ENCODE measurements at places on chromosomes 1 and 21.

DNA sequence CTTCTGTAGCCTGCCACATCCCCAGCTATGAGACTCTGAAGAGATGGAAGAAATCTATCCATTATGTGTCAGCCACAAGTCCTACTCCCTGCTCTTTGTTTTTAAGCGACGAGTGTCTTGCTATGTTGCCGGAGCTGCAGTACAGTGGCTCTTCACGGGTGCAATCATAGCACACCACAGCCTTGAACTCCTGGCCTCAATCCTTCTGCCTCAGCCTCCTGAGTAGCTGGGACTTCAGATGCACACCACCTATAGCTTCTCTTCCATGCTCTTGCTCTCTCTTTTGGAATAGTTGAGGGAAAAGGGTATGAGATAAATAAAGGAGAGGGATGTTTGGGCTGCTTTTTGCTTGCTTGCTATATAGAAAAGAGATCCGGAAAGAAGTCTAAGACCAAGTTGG, 1.6 kb downstream of the TUFT1 start:
- peak overlapping the region; percentile 89 for H3K4me3 ChIP-seq
- H3K27ac ChIP-seq: no peak overlapping the region
- H3K27me3 ChIP-seq: peaks cover 7% of the 10 kb centered on the region
- DNase-seq: no peak
- H3K4me1 ChIP-seq: peaks cover 18% of the 10 kb centered on the region
- H3K36me3 ChIP-seq: no peaks in the 10 kb centered on the region

GRCh38 chr1:154469844-154470560, 32.0 kb upstream of the TDRD10 start:
- no peak for DNase-seq
- peaks cover 28% of the 10 kb centered on the region for H3K4me1 ChIP-seq
- H3K4me3 ChIP-seq: no peak overlapping the region
- no peaks in the 10 kb centered on the region for H3K36me3 ChIP-seq

- peaks cover 15% of the 10 kb centered on the region for H3K4me1 ChIP-seq
- DNase-seq: peak; percentile 44
- peaks cover 50% of the 10 kb centered on the region for H3K36me3 ChIP-seq
- no peaks in the 10 kb centered on the region for H3K27me3 ChIP-seq
Measured at GRCh38 chr1:18907021-18907916, 4.9 kb upstream of the ALDH4A1 start.

DNA sequence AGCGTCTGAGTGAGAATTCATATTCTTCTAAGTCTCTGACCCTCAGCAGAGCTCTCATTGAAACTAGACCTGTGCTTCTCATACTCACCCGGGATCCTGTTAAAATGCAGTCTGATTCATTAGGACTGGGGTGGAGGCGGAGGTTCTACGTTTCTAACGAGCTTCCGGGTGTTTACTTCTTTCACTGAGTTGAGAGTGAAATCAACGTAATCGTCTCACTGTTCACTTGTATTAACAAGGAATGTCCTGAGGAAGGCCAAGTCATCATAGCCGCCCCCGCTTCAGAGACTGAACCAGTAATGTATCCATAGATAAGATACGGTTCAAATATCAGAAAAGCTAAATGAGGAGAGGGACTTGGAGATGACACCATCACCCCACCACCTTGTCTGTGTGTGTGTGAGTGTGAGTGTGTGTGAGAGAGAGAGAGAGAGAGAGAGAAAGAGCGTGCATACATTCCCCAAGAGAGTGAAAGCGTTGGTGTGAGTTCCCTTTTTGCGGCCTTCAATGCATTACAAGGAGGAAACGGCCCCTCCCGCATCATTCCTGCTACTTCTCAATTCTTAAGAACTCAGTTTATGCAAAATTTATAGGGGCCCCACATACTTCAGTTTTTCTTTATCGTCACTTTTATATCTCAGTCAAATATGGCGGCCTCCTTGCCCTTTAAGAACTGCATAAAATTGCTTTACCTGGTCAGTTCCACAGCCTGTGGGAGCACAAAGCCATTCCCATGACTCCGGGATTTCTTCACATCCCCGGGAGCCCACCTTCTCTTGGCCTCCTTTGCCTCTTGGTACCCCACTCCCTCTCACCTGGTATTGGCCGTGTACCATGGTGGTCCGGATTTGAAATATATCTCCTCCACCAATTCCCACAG, 19.8 kb downstream of the KMO start:
- DNase-seq: peak; percentile 19
- H3K4me1 ChIP-seq: peaks cover 21% of the 10 kb centered on the region
- H3K4me3 ChIP-seq: peak overlapping the region; percentile 78
- H3K27me3 ChIP-seq: peaks cover 10% of the 10 kb centered on the region
- peak overlapping the region; percentile 96 for H3K27ac ChIP-seq

GRCh38 chr21:36330904-36331303, 10.9 kb downstream of the MORC3 start:
- H3K4me1 ChIP-seq: peaks cover 23% of the 10 kb centered on the region
- no peak overlapping the region for H3K27ac ChIP-seq
- H3K27me3 ChIP-seq: no peaks in the 10 kb centered on the region
- no peak overlapping the region for H3K4me3 ChIP-seq
- peaks cover 19% of the 10 kb centered on the region for H3K36me3 ChIP-seq

GRCh38 chr1:178870944-178871343, at the start of gene ANGPTL1:
Gene ANGPTL1, minus strand, starts transcription at chr1:178871077. Its CDS starts 5,301 bp downstream, at chr1:178865776.
- peaks cover 4% of the 10 kb centered on the region for H3K4me1 ChIP-seq
- no peaks in the 10 kb centered on the region for H3K36me3 ChIP-seq

- DNase-seq: no peak
- H3K36me3 ChIP-seq: no peaks in the 10 kb centered on the region
- H3K4me3 ChIP-seq: no peak overlapping the region
Measured at GRCh38 chr1:94142022-94142421, 21.1 kb upstream of the ABCA4 start.

GRCh38 chr1:56850411-56850810, 4.2 kb upstream of the C8A start:
- H3K27ac ChIP-seq: no peak overlapping the region
- DNase-seq: no peak
- H3K36me3 ChIP-seq: no peaks in the 10 kb centered on the region
- no peaks in the 10 kb centered on the region for H3K4me1 ChIP-seq
- no peaks in the 10 kb centered on the region for H3K27me3 ChIP-seq

- H3K27ac ChIP-seq: peak overlapping the region; percentile 98
- peaks cover 11% of the 10 kb centered on the region for H3K36me3 ChIP-seq
- DNase-seq: no peak
- H3K4me1 ChIP-seq: peaks cover 69% of the 10 kb centered on the region
Measured at GRCh38 chr1:175209493-175209921, 16.9 kb upstream of the KIAA0040 start.

GRCh38 chr21:45256912-45257672, 30.6 kb downstream of the POFUT2 start:
- peaks cover 10% of the 10 kb centered on the region for H3K4me1 ChIP-seq
- no peak overlapping the region for H3K4me3 ChIP-seq
- H3K27ac ChIP-seq: no peak overlapping the region
- peaks cover 4% of the 10 kb centered on the region for H3K27me3 ChIP-seq

- no peaks in the 10 kb centered on the region for H3K36me3 ChIP-seq
- H3K4me1 ChIP-seq: peaks cover 37% of the 10 kb centered on the region
- H3K27ac ChIP-seq: no peak overlapping the region
- no peaks in the 10 kb centered on the region for H3K27me3 ChIP-seq
- no peak overlapping the region for H3K4me3 ChIP-seq
Measured at GRCh38 chr21:15001857-15002606, 62.8 kb downstream of the NRIP1 start.

DNA sequence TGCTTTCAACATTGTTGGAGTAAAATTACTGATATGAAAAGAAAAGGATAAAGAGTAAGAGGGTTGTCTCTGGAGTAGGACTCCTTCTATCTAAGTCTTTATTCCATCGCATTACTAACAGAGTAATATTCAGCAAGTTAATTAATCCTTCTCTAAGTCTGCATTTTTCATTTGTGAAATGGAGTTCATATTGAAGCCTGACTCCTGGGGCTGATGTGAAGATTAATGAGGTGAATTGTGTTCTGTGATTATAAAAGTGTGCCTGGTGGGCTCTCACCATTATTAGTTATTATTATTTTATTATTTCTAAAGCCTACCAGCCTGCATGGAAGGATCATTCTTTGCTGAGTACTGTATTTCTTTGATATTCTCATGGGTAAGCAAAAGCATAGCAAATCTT, 1096.7 kb downstream of the KCNT2 start:
- no peaks in the 10 kb centered on the region for H3K36me3 ChIP-seq
- H3K4me1 ChIP-seq: no peaks in the 10 kb centered on the region
- no peak for DNase-seq
- no peak overlapping the region for H3K27ac ChIP-seq
- H3K27me3 ChIP-seq: no peaks in the 10 kb centered on the region

DNA sequence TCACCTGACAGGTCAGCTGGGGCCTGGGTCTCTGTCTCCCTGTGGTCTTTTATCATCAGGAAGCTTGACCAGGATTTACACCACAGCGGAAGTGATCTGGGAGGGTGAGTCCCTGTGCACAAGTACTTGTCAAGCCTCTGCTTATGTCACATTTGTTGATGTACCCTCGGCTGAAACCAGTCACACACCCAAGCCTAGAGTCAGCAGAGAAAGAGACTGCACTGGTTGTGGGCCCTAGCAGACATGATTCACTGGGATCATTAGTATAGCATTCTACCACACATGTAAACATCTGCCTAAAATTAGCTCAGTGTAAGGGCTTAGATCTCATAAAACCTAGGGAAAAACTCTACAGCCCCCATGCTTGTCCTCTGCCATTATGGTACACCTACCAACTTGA, 79.3 kb upstream of the LAMC2 start:
- peaks cover 16% of the 10 kb centered on the region for H3K27me3 ChIP-seq
- no peak overlapping the region for H3K27ac ChIP-seq
- H3K36me3 ChIP-seq: no peaks in the 10 kb centered on the region
- no peak for DNase-seq
- no peak overlapping the region for H3K4me3 ChIP-seq

DNA sequence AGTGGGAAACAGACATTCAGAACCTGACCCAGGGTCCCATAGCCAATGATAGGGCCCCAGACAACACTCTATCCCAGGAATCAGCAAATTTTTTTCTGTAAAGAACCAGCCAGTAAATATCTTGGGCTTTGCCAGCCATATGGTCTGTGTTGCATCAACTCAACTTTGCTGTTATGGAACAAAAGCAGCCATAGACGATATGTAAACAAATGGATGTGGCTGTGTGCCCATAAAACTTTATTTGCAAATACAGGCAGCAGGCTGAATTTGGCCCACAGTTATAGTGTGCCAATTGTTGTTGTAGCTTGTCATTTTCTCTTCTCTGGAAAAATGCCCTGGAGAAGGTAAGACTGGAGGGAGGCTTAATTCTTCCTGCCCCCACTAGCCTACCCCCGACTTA, 431.1 kb upstream of the VAMP3 start:
- no peaks in the 10 kb centered on the region for H3K27me3 ChIP-seq
- no peaks in the 10 kb centered on the region for H3K4me1 ChIP-seq
- no peak overlapping the region for H3K4me3 ChIP-seq
- no peak overlapping the region for H3K27ac ChIP-seq
- no peaks in the 10 kb centered on the region for H3K36me3 ChIP-seq
- DNase-seq: no peak

DNA sequence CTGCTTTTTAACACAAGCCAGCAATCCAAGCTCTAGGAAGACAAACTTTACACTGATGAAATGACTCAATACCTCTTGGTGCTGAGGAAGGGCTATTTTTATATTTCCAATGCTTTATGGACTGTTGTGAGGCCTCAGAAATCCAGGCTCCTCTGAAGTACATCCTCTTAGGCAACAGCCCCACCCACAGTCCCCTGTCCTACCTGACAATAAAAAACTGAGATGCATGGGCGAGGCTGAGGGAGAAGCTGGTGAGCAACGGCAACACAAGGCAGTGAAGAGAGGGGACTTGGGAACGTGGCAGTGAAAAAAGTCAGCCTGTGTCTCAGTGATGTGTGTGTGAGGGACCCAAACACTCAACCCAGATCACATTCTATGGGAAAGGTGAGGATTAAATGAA, 10.1 kb upstream of the CPT2 start:
- peaks cover 10% of the 10 kb centered on the region for H3K27me3 ChIP-seq
- DNase-seq: no peak
- no peak overlapping the region for H3K27ac ChIP-seq

DNA sequence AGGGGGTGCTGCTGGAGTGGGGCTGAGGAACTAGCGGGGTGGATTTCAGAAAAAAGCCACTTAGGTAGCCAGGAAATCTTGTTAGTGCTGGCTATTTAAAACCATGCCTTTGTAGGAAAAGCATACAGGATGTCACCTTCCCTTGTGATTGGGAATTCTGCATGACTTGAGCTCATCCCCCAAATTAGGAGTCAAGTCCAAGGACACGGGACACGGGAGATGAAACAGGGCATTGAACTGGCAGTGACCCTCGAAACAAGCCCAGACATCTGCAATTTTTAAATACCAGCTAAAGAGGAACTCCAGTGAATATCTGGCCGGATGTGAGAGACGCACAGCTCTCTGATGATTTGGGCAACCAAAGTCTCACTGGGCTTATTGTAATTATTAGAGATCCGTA, 32.8 kb downstream of the C2CD2 start:
- H3K4me3 ChIP-seq: no peak overlapping the region
- H3K27me3 ChIP-seq: no peaks in the 10 kb centered on the region
- DNase-seq: no peak
- peaks cover 12% of the 10 kb centered on the region for H3K36me3 ChIP-seq
- peaks cover 32% of the 10 kb centered on the region for H3K4me1 ChIP-seq
- H3K27ac ChIP-seq: no peak overlapping the region

GRCh38 chr1:224168859-224169380, 14.1 kb upstream of the DEGS1 start:
- H3K27ac ChIP-seq: peak overlapping the region; percentile 83
- peak; percentile 37 for DNase-seq
- H3K4me3 ChIP-seq: peak overlapping the region; percentile 50
- H3K4me1 ChIP-seq: peaks cover 36% of the 10 kb centered on the region
- peaks cover 14% of the 10 kb centered on the region for H3K36me3 ChIP-seq
- peaks cover 7% of the 10 kb centered on the region for H3K27me3 ChIP-seq

DNA sequence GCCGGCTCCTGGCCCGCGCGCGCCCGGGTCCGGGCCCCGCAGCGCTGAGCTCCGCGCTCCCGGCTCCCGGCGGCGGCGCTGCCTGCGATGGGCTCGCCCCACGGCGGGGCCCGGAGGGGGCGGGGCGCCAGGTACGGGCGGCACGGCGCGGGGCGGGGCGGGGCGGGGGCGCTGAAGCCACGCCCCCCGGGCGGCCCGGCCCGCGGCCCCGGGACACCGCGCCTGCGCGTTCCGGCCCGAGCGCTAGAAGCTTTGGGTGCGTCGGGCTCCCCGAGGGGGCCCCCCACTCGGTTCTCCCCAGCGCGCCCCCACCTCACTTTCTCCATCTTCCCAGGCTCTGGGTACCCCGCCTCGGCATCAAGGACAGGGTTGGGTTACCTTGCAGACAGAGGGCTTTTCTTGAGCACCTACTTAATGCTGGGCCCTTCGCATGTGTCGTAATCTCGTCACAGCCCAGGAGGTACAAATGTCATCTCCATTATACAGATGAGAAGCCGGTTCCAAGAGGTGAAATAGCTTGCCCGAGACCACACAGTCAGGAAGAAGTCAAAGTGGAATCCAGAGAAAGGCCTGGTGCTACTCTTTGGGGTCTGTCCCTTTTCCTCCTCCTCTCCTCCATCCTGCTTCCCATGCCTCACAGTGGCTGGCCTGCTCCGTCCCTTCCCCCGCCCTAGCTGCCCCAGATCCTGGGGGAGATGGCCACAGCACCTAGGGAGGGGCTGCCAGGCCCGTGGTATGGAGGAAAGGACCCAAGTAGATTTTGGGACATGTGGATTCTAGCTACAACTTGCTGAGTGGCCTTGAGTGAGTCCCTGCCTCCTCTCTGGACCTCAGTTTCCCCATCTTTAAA, 46.5 kb downstream of the RAP1GAP start:
- H3K36me3 ChIP-seq: no peaks in the 10 kb centered on the region
- DNase-seq: peak; percentile 39
- H3K4me1 ChIP-seq: peaks cover 2% of the 10 kb centered on the region

- no peaks in the 10 kb centered on the region for H3K4me1 ChIP-seq
- no peaks in the 10 kb centered on the region for H3K27me3 ChIP-seq
- no peaks in the 10 kb centered on the region for H3K36me3 ChIP-seq
- H3K27ac ChIP-seq: no peak overlapping the region
- DNase-seq: no peak
Measured at GRCh38 chr1:57963581-57963980, 539.7 kb upstream of the DAB1 start.

All from activated T-helper 2 cell treated with anti-CD3 and anti-CD28 coated beads, Interferon-gamma antibody, Interleukin-2, Interleukin-4, amounts not matched to agents 10 μg/mL and 5 μg/mL and 100 μg/mL, durations not matched to agents 14 hours and 24 hours and 36 hours (primary cell).